ENCODE measurements at places on chromosomes 4 and X.

DNA sequence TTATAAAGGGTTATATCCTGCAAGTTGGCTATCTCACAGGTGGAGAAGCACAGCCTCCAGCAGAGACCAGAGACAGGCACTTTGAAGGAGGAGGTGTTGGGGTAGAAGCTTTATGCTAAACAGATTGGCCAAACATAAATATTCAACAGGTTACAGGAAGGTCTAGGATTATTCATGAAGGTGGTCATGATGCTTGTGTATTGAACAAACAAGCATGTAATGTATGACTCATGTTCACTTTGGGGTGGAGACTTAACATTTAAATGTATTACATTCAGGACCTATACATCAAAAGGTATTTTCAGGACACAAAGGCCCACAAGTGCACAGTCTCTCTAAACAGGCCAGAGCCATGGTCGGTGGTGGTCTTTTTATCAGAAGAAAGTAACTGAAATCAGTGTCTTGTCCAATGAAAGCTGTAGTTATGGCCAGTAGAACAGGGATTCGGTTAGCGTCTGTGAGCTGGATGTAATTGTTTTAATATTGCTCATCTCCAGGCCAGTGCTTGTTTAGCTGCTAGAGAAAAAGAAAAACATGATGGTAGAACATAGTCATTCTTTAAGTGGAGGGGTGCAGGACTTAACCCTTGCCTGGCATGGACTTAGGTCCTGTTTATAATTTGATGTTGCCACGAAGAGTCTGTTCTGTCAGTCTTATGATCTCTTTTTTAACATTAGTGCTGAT lies 555.2 kb upstream of the PCDH10 start:
- no peak for DNase-seq

GRCh38 chrX:132877954-132878536 lies 80.4 kb downstream of the HS6ST2 start:
- DNase-seq, result no peak

DNA sequence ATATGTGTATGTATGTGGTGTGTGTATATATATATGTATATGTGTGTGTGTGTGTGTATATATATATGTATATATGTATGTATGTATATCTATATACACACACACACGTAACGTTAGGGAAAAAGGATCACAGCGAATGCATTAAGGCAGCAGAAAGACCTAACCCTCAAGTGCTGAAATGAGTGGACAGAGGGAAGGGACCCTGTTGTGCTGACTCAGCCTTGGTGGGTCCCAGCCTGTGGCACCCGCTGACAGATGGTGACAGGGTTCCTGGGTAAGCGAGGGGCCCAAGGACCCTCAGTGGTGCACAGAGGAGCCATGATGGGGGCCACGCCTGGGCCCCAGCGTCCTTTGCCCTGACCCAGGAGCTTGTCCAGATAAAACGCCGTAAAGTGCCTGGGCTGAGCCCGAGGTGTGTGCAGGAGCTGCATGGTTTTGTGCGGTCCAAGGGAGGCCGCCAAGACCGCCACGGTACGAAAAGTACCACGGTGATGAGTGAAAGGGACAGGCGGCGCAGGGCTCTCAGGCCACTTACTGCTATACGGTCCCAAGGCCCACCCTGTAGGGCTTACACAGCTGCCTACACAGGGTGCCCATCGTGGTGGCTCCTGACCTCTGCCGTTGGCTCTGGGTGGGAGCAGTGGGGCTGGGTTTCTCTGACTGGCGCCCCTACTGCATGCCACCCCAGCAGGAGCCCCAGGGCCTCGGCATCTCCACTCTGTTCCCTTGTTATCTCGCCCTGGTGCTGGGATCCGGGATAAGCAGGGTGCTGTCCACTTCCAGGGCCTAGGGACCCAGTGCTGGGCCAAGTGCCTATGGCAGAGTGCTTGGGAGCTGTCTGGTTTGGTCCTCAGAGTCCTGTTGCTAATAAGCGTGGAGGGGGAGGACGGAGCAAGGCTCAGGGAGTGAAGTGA lies 10.0 kb downstream of the SH3BP2 start:
- peak; percentile 25 for DNase-seq

DNA sequence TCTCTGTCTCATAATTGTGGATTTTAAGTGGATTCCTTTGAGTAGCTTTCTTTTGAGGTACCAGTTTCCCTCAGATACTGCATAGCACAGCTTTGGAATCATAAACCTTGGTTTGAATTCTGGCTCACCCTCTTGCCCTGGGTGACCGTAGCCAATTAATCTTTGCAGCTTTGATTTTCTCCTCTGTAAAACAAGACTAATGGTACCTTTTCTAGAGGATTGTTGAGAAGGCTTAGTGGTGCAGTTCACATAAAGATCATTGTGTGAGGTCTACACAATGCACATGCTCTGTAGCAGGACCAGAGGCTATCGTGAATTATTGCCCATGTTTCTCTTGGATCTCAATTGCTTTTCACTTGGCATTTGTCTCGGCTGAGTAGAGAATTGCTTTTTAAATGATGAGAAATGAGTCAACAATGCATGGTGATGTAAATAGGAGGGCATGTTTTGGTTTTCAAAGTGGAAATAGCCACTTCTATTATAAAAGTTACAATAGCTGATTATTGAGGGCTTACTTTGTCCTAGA lies 47.9 kb downstream of the TMEM131L start:
- no peak for DNase-seq

GRCh38 chrX:572538-573124 lies 58.0 kb upstream of the SHOX start:
- no peak for DNase-seq

DNA sequence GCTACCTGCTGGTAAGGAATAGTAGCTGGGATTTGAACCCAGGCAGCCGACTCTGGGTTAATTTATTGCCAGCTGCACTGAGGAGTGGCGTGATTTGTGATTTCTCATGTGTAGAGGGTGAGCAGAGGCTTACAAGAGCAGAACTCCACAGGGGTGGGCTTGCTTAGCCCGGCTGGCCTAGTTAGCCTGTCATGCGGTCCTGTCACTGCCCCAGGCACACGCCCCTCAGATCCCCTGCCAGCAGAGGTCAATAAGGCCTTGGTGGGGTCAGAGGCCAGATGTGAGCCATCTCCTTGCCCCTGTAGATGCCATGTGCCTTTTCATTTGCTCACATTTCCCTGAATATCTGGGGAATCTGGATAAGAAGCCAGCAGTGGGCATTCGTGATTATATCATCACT lies 13.4 kb downstream of the NSDHL start:
- DNase-seq, result no peak

GRCh38 chr4:55499495-55499894 lies 47.2 kb downstream of the CLOCK start:
- no peak for DNase-seq

- no peak for DNase-seq
Observed at GRCh38 chr4:27003642-27004113, 143.0 kb downstream of the STIM2 start.

- DNase-seq, result no peak
Observed at GRCh38 chr4:147157860-147158701, 212.4 kb upstream of the TTC29 start.

DNA sequence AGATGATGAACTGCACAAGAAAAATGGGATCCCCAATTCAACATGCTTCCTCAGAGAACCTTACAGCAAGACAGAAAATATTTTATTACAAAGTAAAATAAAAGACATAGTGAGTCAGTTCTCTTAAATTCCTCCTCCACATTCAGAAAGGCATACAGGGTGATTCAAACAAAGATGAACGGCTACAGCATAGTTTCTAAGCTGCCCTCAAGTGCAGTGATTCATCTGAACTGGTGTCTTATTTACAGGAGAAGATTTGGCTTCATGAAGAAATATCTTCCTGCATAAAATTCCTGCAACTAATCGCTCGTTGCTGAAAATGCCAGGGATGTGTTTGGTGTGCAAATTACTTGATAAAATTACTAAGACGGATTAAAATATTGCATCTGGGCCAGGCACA lies 103.6 kb downstream of the PRKX start:
- no peak for DNase-seq

GRCh38 chrX:110003167-110004156 lies 548 bp downstream of the TMEM164 start:
- peak; percentile 42 for DNase-seq

DNA sequence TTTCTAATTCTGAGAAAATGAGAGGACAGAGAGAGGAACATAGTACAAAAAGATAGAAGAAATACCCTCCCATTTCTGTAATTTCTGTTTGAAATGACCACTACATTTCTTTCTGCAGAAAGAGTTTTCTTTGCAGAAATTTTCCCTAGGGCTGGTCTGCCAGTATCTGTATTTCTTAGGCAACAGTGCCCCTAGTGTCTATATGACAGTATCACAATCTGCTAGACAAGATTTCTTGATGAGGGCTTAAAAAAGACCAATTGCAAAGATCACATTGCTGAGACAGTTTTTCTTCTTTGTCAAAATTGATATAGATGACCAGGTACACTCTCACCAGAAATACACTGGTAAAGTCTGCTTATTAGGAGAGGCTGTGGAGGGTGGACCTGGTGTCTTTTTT lies 81.0 kb upstream of the ZDHHC15 start:
- DNase-seq, result no peak

DNA sequence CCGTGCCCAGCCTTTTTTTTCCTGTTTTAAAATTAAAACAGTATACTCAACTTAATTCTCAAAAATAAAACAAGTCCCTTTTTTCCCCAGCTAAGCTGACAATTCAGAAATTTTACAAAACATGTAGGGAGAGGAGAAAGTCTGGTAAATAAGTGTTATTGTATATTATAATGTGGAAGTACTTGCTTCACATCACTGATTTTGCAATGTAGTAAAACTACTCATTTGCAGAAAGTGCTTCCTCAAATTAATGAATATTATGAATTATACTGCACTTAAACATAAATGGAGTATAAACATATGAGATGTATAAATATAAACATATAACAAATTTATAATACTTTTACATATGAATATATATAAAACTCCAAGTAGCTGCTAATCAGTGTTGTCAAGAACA lies 11.6 kb upstream of the H2AZ1 start:
- DNase-seq, result no peak

DNA sequence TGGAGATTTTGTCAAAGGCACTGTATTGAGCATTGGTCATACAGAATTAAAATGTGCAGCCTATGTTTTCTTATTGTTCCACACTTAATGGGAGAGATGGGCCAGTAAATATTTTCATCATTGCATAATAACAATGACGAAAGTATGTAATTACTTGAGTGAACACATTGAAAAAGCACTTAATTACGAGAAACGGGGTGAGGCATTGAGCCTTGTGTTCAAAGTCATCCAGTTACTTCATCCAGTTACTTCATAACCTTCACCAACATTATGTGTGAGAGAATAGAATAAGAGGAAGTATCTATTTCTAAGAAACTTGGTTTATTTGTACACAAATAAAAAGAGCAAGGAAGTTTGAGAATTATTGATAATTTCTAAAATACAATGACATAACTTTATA lies 1427.0 kb downstream of the ADGRL3 start:
- no peak for DNase-seq

- DNase-seq, result no peak
Observed at GRCh38 chr4:82797405-82798111, 1.0 kb downstream of the SCD5 start.

DNA sequence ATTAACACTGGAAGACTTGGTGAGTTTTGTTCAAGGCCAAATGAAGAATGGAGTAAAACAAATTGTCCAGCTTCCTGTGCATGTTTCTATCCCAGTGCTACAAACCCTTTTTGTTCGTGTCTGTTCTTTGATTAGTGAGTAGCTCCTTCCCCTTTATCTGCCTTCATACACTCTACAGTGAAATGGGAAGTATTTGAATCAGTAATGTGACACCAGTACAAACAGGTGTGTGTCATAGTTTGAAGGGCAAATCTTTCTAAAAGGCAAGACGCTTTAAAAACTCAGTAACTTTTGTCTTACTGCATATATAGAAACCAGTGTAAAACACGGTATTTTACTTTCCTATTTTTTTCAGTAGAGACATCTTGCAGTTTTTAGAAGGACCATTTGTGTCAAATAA lies 5.9 kb downstream of the ARHGEF38 start:
- no peak for DNase-seq

DNA sequence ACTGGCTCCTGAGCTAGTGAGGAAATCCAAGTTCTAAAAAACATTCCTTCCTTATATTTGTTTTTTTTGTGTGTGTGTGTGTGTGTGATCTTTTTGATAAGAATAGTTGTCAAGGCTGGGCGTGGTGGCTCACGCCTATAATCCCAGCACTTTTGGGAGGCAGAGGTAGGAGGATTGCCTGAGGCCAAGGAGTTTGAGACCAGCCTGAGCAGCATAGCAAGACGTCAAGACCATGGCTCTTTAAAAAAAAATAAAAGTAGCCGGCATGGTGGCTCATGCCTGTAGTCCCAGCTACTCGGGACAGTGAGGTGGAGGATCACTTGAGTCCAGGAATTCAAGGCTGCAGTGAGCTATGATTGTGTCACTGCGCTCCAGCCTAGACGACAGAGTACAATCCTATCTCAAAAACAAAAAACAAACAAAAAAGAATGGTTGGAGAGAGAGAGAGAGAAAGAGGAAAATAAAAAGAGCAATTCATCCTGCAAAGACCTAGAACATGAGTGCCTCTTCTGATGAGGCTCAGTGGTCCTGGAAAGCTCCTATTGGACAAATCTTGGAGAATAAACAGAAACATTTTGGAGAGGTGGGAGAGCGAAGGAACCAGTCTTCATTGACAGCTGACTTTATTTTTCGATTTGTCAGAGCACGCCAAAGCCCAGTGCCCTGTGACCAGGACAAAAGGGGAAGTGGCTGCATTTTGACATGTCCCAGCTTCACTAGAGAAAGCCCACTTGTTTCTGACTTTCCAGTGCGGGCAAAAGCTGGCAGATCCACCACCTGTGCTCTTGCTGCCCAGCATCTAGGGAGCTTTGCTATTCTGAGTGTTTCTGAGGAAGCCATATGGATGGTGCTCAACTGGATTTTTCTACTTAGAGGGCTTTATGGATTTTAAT lies 244.7 kb downstream of the PALLD start:
- no peak for DNase-seq

DNA sequence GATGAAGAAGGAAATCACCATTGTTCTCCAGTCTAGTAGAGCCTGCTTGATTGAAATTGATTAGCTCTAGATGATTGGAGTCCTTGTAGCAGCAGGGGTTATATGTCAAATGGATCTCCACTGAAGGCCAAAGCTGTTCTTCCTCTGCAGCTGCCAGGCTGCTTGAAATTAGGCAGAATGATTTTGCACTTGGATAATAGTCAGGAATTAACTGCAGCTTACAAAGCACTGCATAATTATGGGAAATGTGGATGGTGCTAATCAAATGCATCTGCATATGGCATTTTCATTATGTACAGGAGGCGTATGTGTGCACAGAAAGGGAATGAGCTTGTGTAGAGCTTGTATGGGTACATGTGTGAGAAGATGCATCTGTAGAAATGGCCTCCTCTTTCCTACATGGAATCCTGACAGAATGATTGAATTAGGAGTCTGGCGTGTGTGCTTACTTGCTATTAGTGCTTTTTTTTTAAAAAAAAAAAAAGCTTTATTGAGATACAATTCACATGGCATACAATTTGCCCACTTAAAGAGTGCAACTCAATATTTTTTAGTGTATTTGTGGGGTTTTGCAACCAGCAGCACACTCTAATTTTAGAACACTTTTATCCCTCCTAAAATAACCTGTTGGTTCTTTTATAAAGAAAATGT lies 65.9 kb downstream of the TMEM131L start:
- DNase-seq, result no peak

GRCh38 chr4:128477540-128477939 lies 189.9 kb upstream of the PGRMC2 start:
- DNase-seq, result no peak

GRCh38 chr4:178745203-178745602 lies 1303.0 kb upstream of the AGA start:
- DNase-seq, result no peak

GRCh38 chrX:989959-990510 lies 222.4 kb downstream of the CRLF2 start:
- peak; percentile 88 for DNase-seq

- no peak for DNase-seq
Observed at GRCh38 chr4:75733369-75733768, 9.0 kb downstream of the USO1 start.

- DNase-seq, result no peak
Observed at GRCh38 chrX:10083809-10084208, 73.0 kb upstream of the CLCN4 start.

Data from left colon (tissue), 2 donors.